Aorta (tissue), 5 donors: ENCODE measurements at places on chromosomes 3 and 15. TPM values are rescaled to one million over a fixed set of nuclear protein-coding genes. Genes with fewer than 3 reads are reported as not detected.

GRCh38 chr3:71872256-71872655 lies 87.3 kb upstream of the PROK2 start:
- no peak for DNase-seq

- DNase-seq, result no peak
Observed at GRCh38 chr15:89075846-89076245, 12.4 kb upstream of the ABHD2 start.

IQCF5 gene
- not detected for total RNA-seq

HTR3E gene
- not detected for total RNA-seq

- DNase-seq, result no peak
Observed at GRCh38 chr15:90808517-90809235, 59.7 kb upstream of the FURIN start.
